Sciatic nerve (tissue), 2 donors: ENCODE measurements at places on chromosomes 3 and 15. TPM values are rescaled to one million over a fixed set of nuclear protein-coding genes. Genes with fewer than 3 reads are reported as not detected.

DNA sequence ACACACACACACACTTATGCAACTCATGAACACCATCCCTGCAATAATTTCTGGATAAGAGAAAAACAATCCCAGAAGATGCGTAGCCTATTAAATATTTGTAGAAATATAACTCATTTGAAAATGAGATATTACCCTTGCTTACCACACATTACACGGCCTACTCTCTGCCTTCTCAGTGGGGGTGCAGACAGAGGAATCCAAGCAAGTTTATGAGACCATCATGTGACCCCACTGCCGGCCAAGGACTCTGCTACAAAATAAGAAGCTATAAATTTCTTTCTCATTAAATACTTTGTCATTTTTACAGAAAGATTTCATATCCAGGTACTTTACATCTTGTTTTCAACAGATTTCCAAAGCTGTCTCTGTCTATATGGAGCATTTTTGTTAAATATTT is 286.3 kb downstream of the ZNF385D start:
- DNase-seq = no peak

- DNase-seq = no peak
These were observed 53.9 kb downstream of the TMOD3 start for GRCh38 chr15:51883271-51883837.

GRCh38 chr15:84817466-84818081 is 418 bp downstream of the ALPK3 start:
- no peak for DNase-seq

BCL2A1 gene
- total RNA-seq = 11.6 TPM
